ENCODE measurements at places on chromosomes 3 and 15.

DNA sequence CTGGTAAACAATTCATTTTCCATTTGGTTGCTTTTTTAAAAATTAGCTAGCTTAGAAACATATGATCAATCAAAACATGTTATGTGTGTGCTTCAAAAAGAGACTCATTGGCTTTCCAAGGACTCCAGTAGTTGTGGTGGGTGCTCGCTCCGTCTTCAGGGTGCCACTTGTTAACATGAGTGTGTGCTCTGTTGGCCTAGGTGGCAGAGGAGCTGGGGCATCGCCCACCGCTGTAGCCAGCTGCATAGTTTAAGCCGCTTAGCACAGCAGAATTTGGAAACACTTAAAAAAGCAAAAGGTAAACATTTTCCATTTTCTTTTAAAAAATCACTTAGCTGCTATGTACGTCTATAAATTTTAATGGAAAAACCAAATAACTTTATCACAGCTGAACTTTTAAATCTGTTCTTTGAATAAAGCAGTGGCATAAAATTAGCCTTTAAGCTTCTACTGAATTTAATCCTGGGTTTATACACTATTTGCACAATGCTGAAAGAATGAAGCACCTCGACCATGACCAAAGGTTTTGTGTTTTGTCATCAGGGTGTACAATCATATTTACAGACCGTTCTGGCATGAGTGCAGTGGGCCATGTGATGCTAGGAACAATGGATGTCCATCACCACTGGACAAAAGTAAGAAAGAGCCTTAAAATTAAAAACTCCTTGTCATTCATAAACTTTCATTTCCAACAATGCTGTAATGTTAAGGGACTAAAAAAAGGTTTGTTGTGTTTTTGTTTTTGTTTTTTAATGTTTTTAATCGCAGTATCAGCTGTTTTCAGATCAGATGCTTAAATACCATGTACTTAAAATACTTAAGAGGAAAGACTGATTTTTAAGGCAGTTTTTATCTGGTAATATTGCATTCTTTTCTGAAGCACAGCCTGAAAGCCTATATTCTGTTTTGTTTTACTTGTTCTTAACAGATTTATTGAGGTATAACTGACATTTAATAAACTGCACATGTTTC lies 57.9 kb downstream of the TCAIM start:
- no peak for DNase-seq

- peak; percentile 56 for DNase-seq
Observed at GRCh38 chr15:45091161-45091560, 22.8 kb downstream of the DUOX2 start.

DNA sequence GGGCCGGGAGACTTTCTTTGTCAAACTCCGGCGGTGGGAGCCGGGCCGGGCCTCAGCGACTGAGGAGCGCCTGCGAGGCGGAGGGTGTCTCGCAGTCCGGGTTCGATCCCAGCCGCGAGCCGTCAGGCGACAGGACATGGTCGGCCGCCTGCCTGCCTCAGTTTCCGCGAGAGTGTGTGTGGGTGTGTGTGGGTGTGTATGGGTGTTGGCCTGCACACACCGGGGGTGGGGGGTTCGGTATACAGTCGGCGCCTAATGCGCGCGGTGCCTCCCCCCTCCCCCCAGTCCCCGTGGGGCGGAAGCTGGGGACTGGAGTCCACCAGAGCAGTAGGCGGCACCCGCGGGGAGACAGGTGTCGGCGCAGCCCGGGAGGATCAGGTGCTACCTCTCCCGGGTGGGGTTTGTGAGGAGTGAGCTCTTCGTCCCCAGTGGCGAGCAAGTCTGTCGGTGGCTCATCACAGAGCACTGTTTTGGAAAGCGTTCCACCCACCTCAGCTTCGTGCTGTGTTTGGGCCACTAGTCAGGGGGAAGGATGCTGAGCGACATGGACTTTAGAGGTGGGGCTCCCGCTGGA lies 246.3 kb downstream of the GOLGA6L6 start:
- DNase-seq = no peak

DNA sequence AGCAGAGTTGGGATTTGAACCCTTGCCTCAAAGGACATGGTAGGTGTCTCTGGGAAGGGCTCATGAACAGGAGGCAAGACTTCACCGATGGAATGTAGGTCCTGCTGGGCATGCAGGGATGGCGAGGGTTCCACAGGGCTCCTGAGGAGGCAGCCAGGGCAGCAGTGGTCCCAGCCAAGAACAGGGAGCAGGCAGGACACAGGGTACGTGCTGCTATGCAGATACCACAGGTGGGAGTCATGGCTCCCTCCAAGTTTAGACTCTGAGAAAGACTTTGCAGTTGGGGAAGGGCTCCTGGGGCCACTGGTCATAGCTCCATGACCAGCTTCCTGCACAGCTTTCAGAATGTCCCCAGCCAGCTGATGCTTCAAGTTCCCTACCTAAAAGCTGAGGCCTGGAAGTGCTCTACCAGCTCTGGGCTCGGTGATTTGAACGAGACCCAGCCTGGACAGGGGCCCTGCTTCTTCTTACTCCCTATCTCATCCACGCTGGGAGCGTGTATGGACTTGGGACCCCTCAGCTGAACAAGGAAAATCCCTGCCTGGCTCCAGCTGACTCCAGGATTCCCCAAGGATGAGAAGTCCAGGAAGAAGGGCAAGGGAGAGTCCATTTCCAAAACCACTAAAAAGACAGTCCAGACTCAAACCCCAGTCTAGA lies 747 bp downstream of the MYL3 start:
- no peak for DNase-seq

- DNase-seq = no peak
Observed at GRCh38 chr15:25465835-25466234, 27.0 kb upstream of the UBE3A start.

GRCh38 chr3:30642849-30643361 lies 36.5 kb downstream of the TGFBR2 start:
- DNase-seq = no peak

DNA sequence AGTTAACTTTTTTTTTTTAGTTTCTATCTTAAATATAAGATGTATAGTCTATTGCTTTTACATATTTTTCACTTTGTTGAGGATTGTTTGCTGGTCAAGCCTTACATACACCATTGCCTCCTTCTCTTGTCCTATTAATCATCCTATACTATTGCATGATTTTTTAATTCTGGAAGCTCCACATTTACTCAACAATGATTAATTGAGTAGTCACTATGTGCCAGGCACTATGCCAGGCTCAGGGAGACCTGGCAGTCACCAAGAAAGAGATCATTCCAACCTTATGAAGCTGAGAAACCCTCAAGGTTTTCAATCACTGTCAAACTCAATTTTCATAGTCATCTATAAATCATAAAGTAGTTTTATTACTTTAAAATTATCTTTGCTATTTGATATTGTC lies 626.2 kb downstream of the IGSF11 start:
- no peak for DNase-seq

GRCh38 chr3:111236836-111237713 lies 165.5 kb downstream of the NECTIN3 start:
- peak; percentile 61 for DNase-seq

- DNase-seq = no peak
Observed at GRCh38 chr15:77685082-77685815, 52.5 kb upstream of the LINGO1 start.

DNA sequence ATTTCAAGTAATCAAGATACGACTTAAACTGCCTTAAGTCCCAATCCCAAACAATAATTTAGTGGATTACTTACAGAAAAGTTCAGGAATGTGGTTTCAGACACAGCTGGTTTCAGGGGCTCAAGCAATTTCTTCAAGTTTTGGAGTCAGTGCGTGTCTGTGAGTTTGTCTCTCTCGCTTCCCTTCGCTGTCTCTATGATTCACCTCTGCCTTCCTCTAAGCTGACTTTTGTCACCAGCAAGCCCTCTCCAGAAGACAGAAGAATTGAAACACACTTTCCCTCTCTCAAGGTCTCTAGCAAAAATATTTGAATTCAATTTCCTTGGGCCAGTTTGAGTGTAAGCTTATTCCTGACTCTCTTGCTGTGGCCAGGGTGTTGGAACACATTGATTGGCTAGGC lies 392.4 kb downstream of the EDEM1 start:
- no peak for DNase-seq

DNA sequence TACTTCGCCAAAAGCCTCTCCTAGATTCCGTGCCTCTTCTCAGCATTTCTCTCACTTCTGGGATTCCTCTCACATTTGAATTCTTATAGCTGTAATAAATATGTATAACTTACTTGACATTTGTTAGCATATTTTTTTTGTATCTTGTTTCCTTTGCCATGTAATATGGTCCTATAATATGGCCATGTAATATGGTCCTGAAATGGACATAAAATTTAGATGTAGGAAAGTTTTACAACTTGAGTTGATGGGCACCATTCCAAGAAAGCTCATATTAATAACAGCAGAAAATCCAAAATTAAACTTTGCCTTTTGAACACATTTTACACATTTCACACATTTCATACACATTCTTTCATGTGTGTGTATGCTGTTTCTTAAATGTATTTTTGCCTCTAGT lies 480.6 kb downstream of the RBMS3 start:
- DNase-seq = no peak

DNA sequence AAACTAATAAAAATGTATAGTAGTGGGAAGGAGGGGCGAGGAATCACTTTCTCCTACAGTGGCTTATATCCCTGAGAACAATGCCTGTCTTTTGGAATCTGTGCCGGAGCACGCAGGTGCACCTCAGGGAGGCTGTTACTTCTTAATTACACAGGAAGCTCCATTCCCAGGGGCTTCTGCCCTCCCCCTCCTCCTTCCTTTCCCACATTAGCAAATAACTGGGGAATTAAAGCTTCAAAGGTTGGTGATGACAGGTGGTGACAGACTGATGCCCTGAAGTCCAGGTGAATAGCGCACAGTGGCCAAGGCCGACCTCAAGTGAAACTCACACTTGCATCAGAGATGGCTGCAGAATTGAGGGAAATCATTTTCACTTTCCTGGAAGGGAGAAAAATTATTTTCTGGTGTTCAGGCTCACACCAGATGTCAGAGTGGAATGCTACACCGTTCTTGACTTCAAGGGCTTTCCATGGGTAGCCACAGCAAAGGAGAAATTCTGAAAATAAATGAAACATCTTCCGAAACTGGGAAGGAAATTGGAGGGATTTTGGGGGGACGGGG lies 3.7 kb downstream of the GRAMD2A start:
- DNase-seq = no peak

DNA sequence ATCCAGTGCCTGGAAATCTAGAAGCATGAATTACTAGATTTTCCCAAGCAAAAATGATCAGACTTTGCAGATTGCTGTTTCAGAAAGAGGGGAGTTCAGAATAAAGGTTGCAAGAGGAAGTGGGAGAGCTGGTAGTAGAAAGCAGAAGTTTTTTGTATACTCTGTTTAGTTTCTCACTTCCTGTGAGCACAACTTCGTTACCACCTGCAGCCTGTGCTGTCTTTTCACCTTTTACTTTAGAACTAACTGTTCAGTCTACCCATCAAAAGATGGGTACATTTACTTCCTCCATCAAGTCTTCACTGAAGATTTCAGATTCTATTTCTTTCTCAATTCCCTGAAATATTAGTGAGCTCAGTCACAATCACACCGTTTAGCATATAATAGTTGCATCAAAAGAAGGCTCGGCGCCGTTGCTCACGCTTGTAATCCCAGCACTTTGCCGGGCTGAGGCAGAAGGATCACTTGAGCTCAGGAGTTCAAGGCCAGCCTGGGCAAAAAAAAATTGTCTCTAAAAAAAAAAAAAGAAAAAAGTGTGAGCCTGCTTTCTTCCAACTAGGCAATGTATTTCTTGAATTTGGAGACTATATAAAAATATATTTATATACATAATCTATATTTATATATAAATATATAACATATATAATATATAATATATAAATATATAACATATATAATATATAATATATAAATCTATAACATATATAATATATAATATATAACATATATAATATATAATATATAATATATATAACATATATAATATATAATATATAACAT lies 1.8 kb upstream of the CEP97 start:
- DNase-seq = no peak

DNA sequence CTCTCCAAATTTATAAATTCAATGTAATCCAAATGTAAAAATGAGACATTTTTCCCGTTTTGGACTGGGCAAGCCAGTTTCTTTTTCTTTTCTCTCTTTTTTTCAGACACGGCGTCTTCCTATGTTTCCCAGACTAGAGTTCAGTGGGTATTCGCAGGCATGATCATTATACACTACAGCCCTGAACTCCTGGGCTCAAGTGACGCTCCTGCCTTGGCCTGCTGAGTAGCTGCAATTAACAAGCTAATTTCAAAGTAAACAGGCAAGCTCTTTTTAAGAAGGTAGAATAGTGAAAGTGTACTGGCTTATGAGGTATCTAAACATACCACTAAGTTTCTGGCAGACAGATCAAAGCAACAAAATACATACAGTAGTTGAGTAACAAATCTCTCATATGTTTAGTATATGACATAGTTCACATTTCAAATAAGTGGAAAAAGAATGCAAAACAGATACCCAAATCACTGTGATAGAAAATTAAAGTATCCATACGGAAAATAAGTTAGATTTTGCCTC lies 13.5 kb downstream of the HIGD1A start:
- no peak for DNase-seq

DNA sequence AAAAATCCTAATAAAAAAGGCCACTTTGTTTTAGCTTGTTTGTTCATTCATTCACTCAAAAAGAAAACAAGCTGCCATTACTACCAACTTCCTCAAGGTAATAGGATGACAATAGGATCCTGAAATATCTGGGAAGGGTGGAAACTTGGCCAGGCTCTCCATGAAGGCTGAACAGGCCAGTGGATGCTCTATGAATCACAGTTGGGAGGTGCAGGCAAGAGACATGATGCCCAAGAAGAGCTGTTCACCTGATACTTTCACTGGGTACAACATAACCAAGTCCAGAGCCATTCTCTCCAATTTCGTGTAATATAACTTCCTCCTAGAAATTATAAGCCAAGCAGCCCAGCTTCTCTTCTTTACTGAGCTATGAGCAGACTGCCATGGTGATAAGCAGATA lies 37.3 kb downstream of the NMNAT3 start:
- DNase-seq = no peak

Measured in HCEC 1CT (cell line).